ENCODE measurements at places on chromosomes 1 and 21. TPM values are rescaled to one million over a fixed set of nuclear protein-coding genes. Genes with fewer than 3 reads are reported as not detected.

The SNX7 gene
- 32.7 TPM for total RNA-seq

The NUP210L gene
- 0.48 TPM for total RNA-seq

The ZSCAN20 gene
- total RNA-seq: 16.6 TPM

The HRNR gene
- 2.2 TPM for total RNA-seq

The ELAPOR1 gene
- 1.9 TPM for total RNA-seq

The RNU1-1 gene
- total RNA-seq: under 0.01 TPM

The GABRD gene
- total RNA-seq: 0.72 TPM

The TSPAN1 gene
- not detected for total RNA-seq

The PCBP3 gene
- 4.8 TPM for total RNA-seq

The CYP4Z1 gene
- total RNA-seq: not detected

The MCOLN2 gene
- total RNA-seq: not detected

The TEX38 gene
- total RNA-seq: 4.3 TPM

The TTLL10 gene
- total RNA-seq: not detected

The NKAIN1 gene
- total RNA-seq: not detected

The DNMT3L gene
- total RNA-seq: not detected

The FAAH gene
- 0.72 TPM for total RNA-seq

The THEM4 gene
- total RNA-seq: 10.1 TPM

The LORICRIN gene
- not detected for total RNA-seq

The DNM3 gene
- total RNA-seq: 6.7 TPM

The KPNA6 gene
- 22.9 TPM for total RNA-seq

The TSPEAR gene
- total RNA-seq: not detected

The HMCN1 gene
- total RNA-seq: 29.6 TPM

The TCHH gene
- total RNA-seq: 0.96 TPM

The LCE3D gene
- 2.4 TPM for total RNA-seq

The CLCA4 gene
- total RNA-seq: 2.9 TPM

The AMY1A gene
- 0.48 TPM for total RNA-seq

The MAB21L3 gene
- total RNA-seq: 2.2 TPM

The ZYG11A gene
- total RNA-seq: 0.48 TPM

The FCRL6 gene
- total RNA-seq: 14.7 TPM

The BEND5 gene
- total RNA-seq: 6.3 TPM

The ANGPTL3 gene
- total RNA-seq: 16.1 TPM

The MRPL55 gene
- total RNA-seq: 46.0 TPM

The UTS2 gene
- total RNA-seq: 5.3 TPM

The TEKT2 gene
- total RNA-seq: not detected

The MAN1C1 gene
- total RNA-seq: 16.9 TPM

The DDI2 gene
- total RNA-seq: 16.1 TPM

The APCS gene
- 3.9 TPM for total RNA-seq

The OR10J1 gene
- total RNA-seq: 6.7 TPM

The LRRC7 gene
- total RNA-seq: 19.3 TPM

The AUNIP gene
- total RNA-seq: 1.4 TPM

The OLFML2B gene
- 15.4 TPM for total RNA-seq

The EFNA1 gene
- total RNA-seq: 3.1 TPM

The CCDC30 gene
- 7.5 TPM for total RNA-seq

The NBPF20 gene
- total RNA-seq: 0.72 TPM

The LENEP gene
- total RNA-seq: not detected

The MAEL gene
- total RNA-seq: 7.9 TPM

The GNG4 gene
- 1.9 TPM for total RNA-seq

The HHAT gene
- total RNA-seq: 6.3 TPM

The DPT gene
- 202 TPM for total RNA-seq

The C4BPB gene
- 2.9 TPM for total RNA-seq

The OLFM3 gene
- 5.1 TPM for total RNA-seq

The CHD5 gene
- 2.4 TPM for total RNA-seq

The CD5L gene
- not detected for total RNA-seq

The MYCL gene
- 12.5 TPM for total RNA-seq
